ENCODE measurements at places on chromosomes 1 and 21.
A peak's percentile ranks its signal among the peaks of the same experiment; 100 is the strongest.

DNA sequence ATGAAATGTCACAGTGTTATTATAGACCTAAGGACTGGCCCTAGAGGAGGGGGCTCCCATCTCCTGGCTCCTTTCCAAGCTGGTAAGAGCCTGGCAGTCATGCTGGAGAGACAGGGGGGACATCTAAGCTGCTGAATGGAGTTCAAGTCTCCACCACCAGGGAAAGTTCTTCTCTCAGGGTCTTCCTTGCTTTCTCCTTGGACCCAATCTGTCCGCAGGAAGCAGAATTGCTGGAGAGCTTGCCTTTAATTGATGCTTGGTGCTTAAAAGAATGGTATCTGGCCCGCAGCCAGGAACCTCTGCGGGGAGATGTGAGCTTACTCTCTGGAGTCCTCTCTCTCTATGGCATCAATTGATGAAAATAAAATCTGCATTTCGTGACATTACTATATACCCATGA lies 25.1 kb downstream of the IRF2BP2 start:
- no peak for DNase-seq

DNA sequence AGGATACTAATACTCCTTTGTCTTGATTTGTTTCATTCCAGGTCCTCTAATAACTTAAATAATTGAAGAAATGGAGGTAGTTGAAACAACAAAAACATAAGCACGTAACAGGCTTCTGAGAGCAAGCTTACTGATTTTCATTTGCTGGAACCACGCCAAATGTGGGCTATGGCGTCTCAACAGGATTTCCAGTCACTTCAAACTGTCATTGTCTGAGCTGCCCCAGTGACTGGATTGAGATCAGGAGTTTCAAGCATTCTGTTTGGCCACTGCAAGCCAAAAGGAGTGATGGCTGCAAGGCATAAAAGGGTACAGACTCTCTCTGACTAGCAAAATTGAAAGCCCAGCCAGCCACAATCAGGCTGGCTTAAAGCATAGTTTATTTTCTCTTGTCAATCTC lies 289.9 kb downstream of the DPYD start:
- DNase-seq, result no peak

DNA sequence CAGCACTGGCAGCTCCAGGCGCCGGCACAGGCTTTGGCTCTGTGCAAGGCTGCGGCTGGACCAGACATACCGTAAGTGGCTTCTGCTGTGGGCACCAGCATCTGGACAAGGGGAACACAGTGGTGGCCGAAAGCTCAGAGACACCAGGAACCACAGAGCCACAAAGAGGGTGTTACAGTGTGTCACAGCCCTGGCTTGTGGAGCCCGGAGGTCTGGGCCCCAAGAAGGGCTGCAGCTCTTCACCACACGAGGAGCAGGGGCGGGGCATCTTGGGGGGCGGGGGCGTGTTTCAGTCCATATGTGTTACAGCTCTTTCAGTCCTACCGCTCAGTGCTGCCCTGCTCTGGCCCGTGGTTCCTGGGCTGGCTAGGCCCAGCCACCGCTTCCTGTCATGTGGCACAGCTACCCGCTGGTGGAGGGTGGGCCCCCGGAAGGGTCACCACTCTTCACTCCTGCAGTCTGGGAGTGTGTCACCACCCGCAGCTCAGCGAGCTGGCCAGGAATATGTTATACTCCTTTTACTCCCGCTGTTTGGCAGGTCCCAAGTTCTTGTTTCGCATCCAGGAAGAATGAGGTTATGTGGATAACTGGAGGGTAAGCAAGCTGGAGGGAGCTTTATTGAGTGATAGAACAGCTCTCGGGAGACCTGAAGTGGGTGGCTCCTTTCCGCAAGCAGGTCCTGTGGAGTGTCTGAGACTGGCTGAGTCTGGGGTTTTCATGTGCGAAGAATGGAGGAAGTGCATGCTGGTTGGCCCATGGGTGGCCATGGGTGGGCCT lies 3.3 kb upstream of the LSM10 start:
- no peak for DNase-seq

- DNase-seq, result no peak
These were observed 39.2 kb downstream of the SYT6 start for GRCh38 chr1:114114185-114115094.

DNA sequence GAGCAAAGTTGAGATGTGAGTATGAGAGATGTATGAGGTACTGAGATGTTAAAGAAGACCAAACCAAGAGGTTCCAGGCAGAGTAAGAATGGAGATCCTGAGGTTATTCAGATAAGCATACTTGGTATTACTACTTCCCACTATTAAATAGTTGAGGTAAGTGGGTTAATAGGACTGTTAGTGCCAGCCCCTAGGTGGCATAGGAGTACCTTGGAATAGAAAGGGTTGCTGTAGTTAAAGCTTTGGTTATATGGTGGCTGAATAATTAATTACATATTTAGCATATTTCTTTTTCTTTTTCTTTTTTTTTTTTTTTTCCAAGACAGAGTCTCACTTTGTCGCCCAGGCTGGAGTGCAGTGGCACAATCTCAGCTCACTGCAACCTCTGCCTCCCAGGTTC lies 397.9 kb upstream of the TMPRSS15 start:
- DNase-seq, result no peak

DNA sequence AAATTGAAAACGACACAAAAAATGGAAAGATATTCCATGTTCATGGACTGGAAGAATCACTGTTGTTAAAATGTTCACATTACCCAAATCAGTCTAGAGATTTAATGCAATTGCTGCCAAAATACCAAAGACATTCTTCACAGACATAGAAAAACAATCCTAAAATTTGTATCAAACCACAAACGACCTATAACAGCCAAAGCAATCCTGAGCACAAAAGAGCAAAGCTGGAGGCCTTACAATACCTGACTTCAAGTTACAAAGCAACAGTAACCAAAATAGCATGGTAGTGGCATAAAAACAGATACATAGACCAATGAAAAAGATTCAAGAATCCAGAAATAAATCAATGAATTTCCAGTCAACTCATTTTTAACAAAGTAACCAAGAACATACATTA lies 1077.3 kb downstream of the KCNT2 start:
- no peak for DNase-seq

- DNase-seq, result no peak
These were observed 351.1 kb downstream of the CAMTA1 start for GRCh38 chr1:7136166-7136953.

GRCh38 chr21:23695443-23695842 lies 1911.8 kb downstream of the MRPL39 start:
- no peak for DNase-seq

GRCh38 chr21:33313183-33313582 lies 11.6 kb upstream of the IFNAR1 start:
- DNase-seq, result no peak

DNA sequence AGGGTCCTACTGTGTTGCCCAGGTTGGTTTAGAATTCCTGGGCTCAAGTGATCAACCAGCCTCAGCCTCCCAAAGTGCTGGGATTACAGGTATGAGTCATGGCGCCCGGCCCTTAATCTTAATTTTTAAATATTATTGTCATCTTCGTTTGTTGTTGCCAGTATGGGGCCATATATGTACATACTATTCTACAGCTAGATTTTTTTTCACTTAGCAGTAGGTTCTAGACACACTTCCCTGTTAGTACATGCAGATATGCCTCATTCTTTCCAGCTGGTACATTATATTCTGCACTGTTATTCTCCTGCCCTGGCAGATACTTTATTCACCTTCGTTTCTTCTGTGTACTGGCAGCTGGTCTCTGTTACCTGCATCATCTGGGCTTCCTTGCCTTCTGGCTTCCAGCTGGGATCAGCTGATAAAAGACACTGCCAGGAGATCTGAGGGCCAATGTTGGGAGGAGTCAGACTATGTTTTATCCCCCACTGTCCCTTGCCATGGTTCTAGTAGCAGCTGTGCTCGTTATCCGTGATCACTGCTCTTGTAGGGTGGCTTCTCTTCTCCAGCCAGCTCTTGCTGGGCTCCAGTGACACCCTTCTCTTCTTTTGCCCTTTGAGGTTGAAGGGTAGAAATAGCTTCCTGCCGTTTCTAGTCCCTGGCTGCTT lies 24.7 kb downstream of the ST3GAL3 start:
- DNase-seq, result no peak

- no peak for DNase-seq
These were observed 18.6 kb downstream of the IFNGR2 start for GRCh38 chr21:33421713-33422393.

- no peak for DNase-seq
These were observed 1.1 kb downstream of the PUSL1 start for GRCh38 chr1:1309251-1310108.

GRCh38 chr1:232017057-232017456 lies 390.5 kb downstream of the DISC1 start:
- no peak for DNase-seq

DNA sequence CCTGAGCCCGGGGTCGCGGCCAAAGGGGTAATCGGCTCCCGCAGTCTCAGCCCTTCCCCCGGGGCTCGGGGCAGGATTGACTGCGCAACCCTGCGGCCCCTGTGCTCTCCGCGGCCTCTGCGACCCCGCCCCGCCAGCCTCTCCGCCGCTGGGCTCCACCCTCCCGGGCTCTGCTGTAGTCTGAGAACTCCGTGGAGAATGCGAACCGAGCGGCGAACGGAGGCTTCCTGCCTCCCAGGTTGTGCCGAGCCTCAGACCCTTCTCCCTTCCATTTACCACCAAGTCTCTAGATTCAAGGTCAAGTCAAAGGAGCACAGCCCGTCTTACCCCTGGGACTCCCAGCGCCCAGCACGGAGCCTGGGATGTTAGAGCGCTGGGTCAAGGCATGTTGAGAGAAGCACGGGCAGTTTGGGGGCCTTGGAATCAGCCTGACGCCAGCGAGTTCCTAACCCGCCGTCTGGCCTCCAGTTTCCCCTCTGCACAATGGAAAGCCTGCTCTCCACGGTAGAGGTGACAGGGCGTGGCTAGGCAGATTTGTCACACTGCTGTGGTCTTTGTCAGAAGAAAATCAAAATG lies 3.0 kb downstream of the ATP2B4 start:
- DNase-seq, result peak; percentile 46

GRCh38 chr1:52588535-52588934 lies 13.6 kb upstream of the GPX7 start:
- DNase-seq, result no peak

GRCh38 chr1:239944666-239945065 lies 147.0 kb upstream of the FMN2 start:
- no peak for DNase-seq

DNA sequence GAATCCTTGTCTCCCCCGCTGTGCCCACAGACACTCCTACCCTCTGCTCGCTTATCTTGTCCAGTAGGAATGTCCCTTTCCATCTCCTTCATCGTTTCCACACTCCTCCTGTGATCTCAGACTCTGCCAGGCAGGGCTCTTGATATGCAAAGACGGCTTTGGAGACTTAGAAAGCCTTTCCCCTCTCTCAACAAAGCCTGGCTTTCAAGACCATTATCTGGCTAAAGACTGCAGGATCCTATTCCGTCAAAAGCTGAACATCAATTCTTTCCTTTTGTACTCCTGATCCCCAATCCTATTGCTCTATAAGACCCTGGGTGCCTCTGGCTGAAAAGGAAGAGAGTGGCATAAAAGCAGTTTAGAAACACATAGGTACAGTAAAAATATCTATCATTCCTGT lies 63.9 kb downstream of the SDC3 start:
- no peak for DNase-seq

DNA sequence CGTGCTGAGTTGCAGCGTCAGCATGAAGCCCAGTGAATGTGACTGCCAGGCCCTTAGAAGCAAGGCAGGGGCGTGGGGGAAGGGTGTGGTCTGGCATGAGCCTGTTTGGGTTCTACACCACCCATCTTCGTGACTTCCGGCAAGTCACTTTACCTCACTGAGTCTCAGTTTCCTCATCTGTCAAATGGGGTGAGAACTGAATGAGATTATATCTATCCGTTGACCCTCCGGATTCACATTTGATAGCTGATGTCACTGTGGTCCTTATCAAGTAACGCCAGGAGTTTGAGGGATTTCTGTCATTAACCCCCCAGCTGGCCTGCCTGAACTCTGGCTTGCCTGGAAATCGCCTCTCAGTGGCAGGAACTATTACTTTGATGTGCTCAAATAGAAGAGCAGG lies 15.6 kb downstream of the MRPL37 start:
- DNase-seq, result no peak

DNA sequence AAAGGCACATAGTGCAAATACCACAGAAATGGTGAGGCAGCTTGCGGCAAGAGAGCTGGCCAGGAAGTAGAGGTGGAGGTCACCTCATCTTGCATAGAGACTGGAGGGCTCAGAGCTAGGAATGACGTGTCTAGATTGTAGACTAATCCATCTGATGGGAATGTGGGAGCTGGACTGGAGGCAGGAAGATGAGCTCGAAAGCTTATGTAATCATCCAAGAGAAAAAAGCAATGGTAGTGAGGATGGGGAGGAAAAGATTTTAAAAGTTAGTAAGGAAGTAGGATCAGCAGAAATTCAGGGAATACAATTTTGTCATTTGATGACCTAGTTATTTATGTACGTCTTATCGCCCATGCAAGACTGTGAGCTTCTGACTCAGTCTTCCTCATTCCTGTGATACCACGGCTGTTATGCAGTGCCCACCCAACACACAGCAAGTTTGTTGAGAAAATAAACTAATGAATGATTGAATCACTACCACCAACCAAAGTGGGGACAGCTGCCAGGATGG lies 123.9 kb downstream of the RRAGC start:
- no peak for DNase-seq

GRCh38 chr21:26224366-26224765 lies 53.8 kb upstream of the APP start:
- no peak for DNase-seq

- no peak for DNase-seq
These were observed 50.8 kb upstream of the CLIC4 start for GRCh38 chr1:24694380-24694843.

DNA sequence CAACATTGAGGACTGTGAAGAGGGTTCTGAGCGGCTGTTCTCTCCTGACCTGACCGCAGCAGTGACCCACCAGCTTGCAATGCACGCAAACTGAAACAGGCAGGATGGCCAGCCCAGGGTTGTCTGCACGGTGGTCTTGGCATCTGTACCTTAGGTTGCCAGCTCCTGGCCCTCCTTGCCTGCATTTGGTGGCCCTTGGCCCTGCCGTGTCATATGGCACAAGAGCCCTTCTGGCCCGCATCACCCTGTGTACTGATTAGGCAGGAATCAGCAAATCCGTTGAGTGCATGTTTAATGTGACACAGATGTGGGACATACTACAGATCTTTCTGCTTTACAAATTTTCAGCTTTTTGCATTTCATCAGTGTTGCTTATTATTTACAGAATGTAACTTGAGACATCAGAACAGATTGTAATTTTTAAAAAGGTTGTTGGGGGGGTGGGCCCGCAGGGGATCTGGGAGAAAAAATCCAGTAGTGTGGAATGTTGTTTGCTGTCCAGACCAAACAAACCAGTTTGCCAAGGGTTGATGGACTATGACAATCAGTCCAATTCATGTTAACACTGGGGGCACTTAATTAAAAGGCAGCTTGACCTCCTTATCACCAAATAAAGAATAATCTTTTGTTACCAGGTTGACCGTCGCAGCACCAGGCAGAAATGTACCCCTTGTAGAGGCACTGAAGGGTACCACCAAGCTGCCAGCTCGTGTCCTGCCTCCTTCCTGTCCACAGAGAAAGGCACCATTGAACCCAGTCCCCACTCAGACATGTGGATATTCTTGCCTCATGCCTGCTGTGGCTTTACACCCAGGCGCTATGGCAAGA lies 132.6 kb downstream of the DHRS3 start:
- no peak for DNase-seq
